Renal cortical epithelial cell (primary cell): ENCODE measurements at places on chromosomes 2 and 18. TPM values are rescaled to one million over a fixed set of nuclear protein-coding genes. Genes with fewer than 3 reads are reported as not detected.

DNA sequence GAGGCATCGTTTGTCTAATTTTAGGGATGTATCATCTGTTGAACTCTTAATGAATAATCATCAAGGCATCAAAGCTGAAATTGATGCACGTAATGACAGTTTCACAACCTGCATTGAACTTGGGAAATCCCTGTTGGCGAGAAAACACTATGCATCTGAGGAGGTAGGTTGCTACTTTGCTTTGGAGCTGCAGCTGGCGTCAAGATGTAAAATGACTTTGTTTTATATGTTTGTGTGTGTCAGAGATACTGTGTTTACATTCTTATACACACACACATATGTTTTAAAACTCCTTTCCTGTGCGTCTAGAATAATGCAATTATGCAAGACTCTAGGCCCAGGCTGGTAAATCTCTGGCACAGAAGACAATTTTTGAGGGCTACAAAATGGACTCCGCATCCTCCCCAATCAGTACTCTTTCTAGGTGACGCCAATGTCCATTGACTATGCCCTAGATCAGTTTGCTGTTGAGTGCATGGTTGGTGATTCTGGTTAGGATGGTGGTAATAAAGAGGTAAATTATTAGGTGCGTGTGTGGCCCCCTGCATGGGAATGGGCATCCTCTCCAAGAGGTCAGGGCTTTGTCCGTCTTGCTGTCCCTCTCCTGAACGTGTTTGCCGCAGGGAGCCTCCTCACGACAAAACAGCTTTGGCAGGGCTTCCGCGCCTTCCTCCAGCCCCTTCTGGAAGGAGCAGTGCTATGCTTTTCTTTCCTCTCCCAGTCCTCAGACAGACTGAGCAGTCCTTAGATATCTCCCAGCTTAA lies 68.2 kb upstream of the EML6 start:
- no peak for DNase-seq

DNA sequence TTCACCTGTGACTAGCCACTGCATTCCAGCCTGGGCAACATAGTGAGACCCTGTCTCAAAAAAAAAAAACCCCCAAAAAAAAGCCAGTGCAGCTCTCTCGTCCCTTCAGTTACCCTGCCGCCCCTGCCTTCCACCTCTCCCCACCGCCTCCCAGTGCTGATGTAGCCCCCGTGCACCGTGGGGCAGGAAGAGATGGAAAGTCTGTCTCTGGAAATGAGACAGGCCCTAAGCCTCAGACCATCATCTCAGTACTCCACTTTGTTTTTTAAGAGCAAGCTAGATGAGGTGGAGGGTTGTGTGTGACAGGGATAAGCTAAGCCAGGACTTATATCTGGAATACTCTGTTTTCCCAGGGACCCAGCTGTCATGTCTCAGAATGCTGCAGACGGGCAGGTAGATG lies 32.0 kb downstream of the MERTK start:
- DNase-seq = no peak

- no peak for DNase-seq
Measured at GRCh38 chr2:58032764-58033080, 13.9 kb upstream of the VRK2 start.

- DNase-seq = no peak
Measured at GRCh38 chr2:39549718-39550464, 112.8 kb upstream of the MAP4K3 start.

GAD1 gene
- total RNA-seq = 11.4 and 19.4 TPM in 2 replicates

DNA sequence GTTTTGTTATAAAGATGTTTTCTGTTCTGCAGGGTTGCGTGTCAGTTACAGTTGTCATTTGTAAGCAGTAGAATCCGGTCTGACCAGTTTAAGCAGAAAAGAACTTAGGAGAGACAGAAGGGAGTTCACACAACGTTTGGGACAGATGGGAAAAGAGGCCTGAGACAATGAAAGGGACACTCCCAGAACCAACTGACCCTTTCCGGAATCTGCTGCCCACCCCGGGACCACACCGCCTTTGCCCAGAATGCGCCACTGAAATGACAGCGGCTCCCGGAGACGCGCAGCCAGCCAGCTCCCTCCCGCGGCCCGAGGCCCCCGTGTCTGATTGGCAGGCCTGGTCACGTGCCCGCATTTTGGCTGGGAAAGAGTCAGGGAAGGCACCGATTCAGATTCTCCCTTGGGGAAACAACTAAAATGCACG lies 244.6 kb downstream of the BCL2 start:
- DNase-seq = no peak

SS18 gene
- 135 and 189 TPM in 2 replicates for total RNA-seq

GRCh38 chr2:85951351-85952067 lies 62.7 kb upstream of the ST3GAL5 start:
- no peak for DNase-seq

GRCh38 chr2:190538201-190538600 lies 3.7 kb upstream of the NEMP2 start:
- no peak for DNase-seq

DNA sequence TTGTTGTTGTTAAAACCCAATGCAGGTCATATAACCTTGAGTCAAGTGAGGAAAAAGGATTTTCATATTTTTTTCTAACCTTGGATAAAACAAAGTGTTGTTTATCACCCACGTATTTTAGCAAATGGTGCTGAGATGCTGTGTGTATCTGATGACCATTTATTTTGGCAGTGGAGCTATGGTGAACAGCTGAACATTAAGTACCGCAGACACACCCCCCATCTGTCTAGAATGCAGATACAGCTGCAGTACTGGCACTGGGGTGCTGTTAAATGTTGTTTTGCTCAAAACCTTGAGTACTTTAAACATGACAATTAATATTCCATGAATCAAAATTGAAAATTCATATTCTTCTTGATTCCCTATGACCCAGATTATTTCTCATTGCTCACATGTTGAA lies 773.3 kb upstream of the SLC39A10 start:
- no peak for DNase-seq

- no peak for DNase-seq
Measured at GRCh38 chr2:146602856-146603255, 1242.0 kb upstream of the ACVR2A start.

GRCh38 chr2:24887307-24887874 lies 32.6 kb downstream of the ADCY3 start:
- DNase-seq = no peak

SLC8A1 gene
- total RNA-seq = 11.7 and 12.9 TPM in 2 replicates

DNA sequence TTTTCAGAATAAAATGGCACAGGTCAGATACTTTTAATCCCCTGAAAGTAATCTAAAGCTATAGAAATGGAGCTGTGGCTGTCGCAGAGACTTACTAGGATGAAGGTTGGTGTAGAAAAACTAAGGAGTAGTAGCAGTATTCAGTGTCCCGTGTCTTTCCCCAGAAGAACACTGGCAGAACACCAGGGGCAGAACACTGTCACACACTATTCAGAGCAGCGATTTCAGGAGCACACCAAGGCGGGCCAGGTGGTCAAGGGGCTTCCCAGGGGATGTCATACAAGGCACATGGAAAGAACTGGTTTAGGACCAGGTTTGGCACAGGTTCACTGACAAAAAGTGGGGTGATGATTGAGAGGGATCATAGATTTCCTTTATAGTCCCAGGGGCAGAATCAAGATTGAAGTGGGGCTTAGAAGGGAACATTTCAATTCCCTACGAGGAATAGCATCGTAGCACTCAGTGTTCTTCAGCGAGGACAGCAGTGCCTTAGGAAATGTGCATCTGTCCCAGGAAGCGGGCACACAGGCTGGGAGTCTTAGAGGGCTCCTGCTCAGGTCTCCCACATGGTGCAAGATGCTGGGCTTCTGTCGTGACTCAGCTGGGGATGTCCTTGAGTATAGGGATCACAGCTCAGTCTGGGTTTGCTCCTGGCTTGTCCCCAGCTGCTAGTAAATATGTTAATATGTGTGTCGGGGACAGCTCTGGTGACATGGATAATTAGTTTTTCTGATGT lies 22.6 kb downstream of the BCL2L11 start:
- DNase-seq = no peak

DNA sequence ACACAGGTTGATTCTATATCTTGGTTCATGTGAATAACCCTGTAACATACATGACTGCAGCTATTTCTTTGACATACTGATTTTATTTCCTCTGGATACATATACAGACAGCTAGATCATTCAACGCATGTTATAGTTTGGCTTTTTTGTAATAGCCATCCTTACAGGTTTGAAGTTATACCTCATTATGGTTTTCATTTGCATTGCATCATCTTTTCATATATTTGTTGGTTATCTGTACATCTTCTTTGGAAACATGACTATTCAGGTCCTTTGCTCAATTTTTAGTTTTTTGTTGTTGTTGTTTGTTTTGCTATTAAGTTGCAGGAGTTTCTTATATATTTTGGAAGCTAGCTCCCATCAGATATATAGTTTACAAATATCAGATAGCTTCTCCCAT lies 276.2 kb upstream of the NETO1 start:
- DNase-seq = no peak

NCKAP1 gene
- 212 and 333 TPM in 2 replicates for total RNA-seq

GRCh38 chr2:156935616-156936015 lies 321.9 kb upstream of the GALNT5 start:
- peak; percentile 83 for DNase-seq

- no peak for DNase-seq
Measured at GRCh38 chr2:111108745-111109271, 11.9 kb upstream of the BCL2L11 start.

CTNNA2 gene
- 0.35 TPM in 1 of 2 replicates, not detected in the other for total RNA-seq

DNA sequence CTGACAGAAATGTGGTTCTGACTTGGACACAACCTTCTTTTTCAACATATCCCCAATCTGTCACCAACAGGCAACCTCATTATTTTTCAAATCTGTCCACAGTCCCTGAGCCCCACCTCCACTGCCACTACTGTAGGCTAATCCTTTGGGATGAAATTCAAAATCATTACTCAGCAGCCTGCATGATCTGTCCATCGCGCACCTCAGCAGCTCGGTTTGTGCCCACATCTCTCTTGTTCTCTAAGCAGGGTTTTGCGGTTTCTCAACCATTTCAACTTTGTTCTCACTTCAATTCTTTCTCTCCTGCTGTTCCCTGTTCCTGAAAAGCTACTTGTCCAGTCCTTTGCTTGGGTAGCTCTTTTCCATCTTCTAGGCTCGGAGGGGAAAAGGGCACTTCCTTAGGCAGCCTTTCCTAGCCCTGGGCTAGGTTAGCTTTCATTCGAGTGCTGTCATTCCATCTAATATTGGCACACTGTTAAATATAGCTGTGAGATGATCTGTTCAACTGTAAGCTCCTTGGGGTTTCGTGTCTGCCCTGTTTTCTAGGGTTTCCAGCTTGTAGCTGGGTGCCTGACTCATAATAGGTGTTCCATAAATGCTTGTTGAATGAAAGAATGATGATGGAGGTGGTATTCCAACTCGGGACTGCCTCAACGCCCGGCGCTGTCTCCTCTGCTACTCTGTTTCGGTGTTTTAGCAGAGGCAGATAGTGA lies 653 bp upstream of the ANKAR start:
- DNase-seq = no peak
